ENCODE measurements at places on chromosomes 1 and 21.

DNA sequence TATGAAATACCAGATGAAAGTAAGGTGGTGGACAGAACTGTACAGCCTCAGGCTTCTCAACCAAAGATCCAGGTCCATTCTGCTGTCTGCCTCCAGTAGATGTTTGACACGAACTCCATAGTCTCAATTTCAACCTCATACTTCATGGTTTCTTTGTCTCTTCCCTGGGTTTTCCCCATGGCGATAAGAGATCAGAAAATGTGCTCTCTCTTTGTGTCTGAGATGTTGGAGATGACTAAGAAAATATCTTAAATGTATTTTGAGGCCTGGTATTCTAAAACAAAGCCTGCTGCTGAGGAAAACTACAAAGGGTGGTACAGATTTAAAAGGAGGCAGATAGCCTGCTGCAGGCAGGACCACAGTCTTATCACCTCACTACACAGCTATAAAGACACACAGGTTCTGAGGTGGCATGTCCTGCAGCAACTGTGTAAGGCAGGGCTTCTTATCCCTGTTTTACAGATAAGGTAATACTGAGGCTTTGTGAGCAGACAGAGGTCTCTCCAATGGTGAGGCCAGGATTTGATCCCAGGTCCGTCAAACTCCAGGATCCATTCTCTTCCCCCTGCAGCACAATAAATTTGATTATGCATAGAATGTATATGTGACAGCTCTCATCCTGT, 40.0 kb upstream of the CACNA1E start:
- no peak for DNase-seq

DNA sequence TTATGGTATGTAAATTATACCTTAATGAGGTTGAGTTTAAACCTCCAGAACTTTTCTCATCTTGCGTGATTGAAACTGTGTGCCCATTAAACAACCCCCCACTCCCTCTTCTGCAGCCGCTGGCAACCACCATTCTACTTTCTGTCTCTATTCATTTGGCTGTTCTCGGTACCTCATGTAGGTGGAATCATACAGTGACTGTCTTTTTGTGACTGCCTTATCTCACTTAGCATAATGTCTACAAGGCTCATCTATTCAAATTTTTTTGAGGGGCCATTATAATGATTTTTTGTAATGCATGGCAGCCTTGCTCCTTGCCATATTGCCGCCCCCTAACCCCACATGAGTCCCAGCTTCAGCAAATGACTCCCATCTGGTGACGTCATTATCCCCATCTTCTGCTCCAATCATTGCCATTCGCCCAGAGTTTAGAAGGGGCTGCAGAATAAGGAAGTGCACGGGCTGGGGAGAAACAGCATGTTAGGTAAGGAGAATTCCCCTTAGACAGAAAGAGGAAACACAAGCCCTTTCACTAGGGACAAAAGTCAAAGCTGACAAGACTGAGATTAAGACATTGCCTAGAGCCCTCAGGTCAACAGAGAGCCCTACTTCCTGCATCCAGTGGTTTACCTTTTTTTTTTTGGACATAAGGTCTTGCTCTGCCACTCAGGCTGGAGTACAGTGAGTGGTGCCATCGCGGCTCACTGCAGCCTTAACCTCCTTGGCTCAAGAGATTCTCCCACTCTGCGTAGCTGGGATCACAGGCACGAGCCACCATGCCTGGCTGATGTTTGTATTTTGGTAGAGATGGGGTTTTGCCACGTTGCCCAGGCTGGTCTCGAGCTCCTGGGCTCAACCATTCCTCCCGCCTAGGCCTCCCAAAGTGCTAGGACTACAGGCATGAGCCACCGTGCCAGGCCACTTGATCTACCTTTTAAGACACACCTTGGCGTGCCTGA, 78.4 kb upstream of the ERRFI1 start:
- no peak for DNase-seq

- DNase-seq = no peak
Observed at GRCh38 chr21:41866274-41866809, 12.8 kb downstream of the PRDM15 start.

DNA sequence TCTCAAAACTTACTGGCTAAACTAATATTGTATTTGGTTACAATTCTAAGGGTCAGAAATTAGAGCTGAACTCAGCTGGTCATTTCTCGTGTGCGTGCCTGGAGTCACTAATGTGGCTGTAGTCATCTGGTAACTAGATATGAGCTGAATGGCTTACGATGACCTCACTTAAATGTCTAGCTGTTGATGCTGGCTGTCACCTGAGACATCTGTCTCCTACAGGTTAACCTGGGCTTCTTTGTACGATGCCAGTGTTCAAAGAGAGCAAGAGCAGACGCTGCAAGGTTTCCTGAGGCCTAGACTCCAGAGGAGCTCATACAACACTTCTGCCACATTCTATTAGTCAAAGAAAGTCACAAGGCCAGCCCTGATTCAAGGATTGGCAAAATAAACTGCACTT, 17.1 kb upstream of the ALG6 start:
- DNase-seq = peak; percentile 71

DNA sequence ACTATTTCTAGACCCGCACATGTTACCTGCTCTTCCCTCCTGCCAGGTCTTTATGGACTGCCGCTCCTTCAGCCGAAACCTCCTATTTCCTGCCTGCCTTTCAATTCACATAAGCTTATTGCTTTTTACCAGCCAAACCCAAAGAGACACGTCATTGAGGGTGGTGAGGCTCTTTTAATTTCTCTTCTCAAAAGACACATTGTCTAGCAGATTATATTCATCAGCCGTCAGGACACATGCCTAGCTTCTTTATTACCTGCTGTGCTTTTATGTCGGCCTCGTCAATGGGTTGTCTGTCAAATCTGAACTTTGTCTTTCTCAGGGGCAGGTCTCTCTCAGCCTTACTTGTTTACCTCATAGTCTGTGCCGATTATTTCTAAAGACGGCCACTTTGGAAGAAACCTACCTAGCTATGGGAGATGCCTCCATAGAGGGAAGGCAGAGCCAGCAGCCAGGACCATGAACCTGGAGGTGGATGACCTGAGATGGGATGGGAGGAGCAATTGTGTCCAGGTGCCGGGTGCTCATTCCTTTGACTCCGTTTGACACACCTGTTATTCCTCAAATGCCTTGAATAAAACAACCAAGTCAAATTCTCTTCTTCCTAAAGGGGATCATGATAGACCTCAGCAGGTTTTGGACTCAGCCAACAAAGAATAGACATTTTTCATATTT, 42.0 kb downstream of the ZBTB18 start:
- DNase-seq = no peak

DNA sequence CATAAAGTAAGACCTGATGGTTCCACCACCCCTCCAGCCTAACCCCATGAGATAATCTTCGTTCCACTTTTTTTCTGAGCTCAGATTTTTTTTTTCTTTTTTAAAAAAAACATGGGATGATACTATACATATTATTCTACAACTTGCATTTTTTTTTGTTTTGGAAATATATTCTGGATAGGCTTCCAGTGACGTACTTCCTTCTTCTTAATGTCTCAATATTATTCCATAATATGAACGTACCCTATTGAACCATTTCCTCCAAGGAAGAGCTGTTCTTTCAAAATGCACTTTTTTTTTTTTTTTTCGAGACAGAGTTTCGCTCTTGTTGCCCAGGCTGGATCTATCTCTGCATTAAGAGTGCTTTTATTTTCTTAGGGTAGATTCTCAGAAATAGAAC, 1.5 kb downstream of the EDEM3 start:
- DNase-seq = no peak

- DNase-seq = no peak
Observed at GRCh38 chr1:30478799-30479563, 244.4 kb downstream of the MATN1 start.

GRCh38 chr1:64469977-64470664, at the start of gene CACHD1:
Gene CACHD1 (plus strand): TSS chr1:64470129. CDS start chr1:64470745, 616 bp downstream.
- DNase-seq = peak; percentile 72

DNA sequence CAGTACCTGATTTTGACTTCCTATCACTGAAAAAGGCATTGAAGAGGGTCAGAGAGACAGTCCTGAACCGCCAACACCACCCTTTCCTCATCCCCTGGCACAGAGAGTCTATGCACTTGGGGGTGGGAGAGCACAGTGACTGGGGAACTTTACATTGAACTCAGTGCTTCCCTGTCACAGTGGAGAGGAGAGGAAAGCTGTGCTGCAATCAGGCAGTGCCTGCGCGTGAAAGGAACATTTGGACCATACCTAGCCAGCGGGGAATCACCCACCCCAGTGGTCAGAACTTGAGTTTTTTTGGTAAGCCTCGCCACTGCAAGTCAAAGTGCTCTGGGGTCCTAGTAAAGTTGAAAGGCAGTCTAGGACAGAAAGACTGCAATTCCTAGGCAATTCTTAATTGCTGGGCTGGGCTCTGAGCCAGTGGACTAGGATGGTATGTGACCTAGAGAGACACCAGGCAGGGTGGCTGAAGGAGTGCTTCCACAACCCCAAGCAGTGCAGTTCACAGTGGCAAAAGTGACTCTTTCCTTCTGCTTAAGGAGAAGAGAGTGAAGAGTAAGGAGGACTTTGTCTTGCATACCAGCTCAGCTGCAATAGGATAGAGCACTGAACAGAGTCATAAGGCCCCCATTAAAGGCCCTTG, 9.4 kb upstream of the HENMT1 start:
- no peak for DNase-seq

DNA sequence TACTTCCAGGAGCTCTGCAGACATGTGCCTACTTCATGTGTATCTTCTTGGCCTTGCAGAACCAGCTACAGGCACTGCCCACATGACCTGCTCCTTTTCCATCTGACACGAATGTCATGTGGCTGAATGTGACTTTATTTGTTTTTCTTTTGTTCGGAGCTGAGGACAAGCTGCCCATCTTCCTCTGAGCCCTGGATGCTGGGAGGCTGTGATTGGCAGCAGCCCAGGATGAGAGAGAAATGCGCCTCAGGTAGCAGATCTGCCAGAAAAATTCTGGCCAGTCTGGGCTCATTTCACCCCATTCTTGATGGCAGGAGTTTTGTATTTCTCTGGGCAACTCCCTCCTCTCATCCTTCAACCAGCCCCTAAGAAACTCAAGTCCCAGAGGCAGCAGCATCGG, 372.0 kb downstream of the RPS6KC1 start:
- peak; percentile 9 for DNase-seq

DNA sequence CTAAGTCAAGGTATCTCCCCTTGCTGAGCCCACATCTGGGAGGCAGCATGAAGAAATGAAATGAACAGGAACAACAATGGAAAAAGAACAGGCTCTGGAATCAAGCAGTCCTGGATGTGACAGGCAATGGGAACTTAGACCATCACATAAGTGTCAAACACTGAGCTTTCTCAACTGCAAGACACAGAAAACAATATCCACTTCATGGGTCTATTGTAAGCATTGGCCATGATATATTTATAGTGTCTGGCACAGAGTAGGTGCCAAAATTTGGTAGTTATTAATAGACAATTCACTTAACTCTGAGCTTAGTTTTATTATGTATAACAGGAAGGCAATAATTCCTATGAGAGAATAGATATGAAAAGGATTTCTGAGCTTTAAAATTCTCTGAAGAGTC, 64.1 kb upstream of the ATP1B1 start:
- DNase-seq = no peak

GRCh38 chr21:42601656-42602055, 51.8 kb upstream of the PDE9A start:
- no peak for DNase-seq

- DNase-seq = no peak
Observed at GRCh38 chr1:228957535-228957934, 222.3 kb downstream of the RHOU start.

GRCh38 chr1:236514703-236515442, 8.9 kb upstream of the LGALS8 start:
- DNase-seq = peak; percentile 74

GRCh38 chr1:65948609-65949229, 156.0 kb downstream of the PDE4B start:
- no peak for DNase-seq

GRCh38 chr1:217190359-217190758, 440.5 kb downstream of the GPATCH2 start:
- DNase-seq = no peak

GRCh38 chr1:104295511-104295910, 545.8 kb downstream of the AMY1C start:
- DNase-seq = no peak

DNA sequence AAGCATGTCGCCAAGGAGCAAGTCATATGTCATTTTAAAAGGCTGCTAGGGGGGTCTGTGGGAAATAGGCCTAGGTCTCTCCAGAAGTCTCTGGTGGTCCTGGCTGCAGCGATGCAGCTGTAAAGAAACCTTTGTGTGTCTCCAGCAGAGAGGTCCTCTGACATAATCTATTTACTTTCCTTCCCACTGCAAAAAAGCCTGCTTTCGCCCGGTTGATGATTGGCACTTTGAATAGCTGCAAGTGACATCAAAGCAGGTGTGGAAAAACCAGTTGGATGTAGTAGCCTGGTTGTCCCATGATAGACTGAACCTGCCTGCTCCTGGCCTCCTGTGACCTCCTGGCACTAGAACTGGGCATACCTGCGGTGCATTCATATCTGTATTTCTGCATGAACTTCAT, 13.8 kb downstream of the RASSF5 start:
- DNase-seq = peak; percentile 91

GRCh38 chr1:21939650-21940374, 2.7 kb upstream of the HSPG2 start:
- DNase-seq = peak; percentile 21

- no peak for DNase-seq
Observed at GRCh38 chr1:209641832-209642172, 10.4 kb downstream of the LAMB3 start.

DNA sequence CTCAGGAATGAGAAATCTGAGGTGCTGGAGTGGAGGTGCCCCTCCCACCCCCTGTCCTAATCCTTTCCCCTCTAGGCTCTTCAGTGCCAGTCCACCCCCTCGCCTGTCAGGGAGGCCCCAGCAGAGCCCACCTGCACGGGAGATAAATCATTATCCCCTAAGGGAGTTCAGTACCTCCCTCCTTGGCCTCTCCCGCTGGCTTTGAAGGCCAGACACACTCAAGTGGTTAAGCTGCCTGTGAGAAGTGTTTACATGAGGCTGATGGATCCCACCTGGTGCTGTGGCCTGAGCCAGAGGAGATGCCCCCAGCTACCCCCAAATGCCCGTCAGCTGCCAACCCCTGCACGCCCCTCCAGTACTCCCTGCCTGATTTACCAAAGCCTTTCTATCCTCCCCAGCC, 3.7 kb downstream of the RSPO1 start:
- no peak for DNase-seq

GRCh38 chr1:61501971-61502916, 222.7 kb downstream of the TM2D1 start:
- no peak for DNase-seq

DNA sequence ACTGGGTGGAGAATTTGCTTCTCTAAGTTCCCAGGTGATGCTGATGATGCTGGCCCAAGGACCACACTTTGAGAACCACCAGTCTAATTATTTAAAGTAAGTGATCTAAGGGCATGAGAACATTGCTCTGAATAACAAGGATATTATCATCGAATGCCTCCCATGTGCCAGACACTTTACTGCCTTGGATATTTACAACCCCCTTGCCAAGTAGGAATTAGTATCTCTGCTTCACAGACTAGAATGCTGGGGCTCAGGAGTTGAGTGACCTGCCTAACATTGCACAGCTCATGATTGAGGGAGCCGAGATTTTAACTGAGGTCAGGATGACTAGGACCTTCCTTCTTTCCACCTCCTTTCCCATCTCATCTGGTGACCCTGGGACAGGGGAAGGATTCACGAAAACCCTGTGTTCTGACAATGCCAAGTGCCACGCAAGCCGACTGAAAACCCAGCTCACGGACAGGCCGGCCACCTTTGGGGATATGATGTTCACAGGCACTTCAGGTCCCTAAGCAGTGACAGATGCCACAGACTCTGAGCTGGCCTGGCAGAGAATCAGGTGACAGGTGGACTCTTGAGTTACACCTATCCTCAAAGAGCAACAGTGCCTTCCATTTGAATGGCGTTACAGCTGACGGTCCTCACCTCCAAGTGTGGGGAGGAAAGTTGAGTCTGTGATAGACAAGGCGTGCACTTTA, 230.7 kb downstream of the TOMM20 start:
- DNase-seq = peak; percentile 81

All from NCI-H510A treated with DMSO at 0.1 percent for 48 hours (cell line).